ENCODE measurements at places on chromosomes 6 and 20. TPM values are rescaled to one million over a fixed set of nuclear protein-coding genes. Genes with fewer than 3 reads are reported as not detected.

Gene AP5S1
- 18.0 TPM for total RNA-seq

Gene MCHR2
- not detected for total RNA-seq

GRCh38 chr20:32386091-32386490, 28.0 kb downstream of the ASXL1 start:
- DNase-seq = no peak

GRCh38 chr20:2698186-2698817, 5.7 kb downstream of the EBF4 start:
- no peak for DNase-seq

Gene CALHM4
- total RNA-seq = not detected

GRCh38 chr6:159714404-159714803, 12.9 kb upstream of the WTAP start:
- DNase-seq = no peak

- no peak for DNase-seq
These were observed 107.6 kb downstream of the PSMB1 start for GRCh38 chr6:170445487-170445886.

GRCh38 chr6:81747327-81747726, 5.2 kb downstream of the TENT5A start:
- DNase-seq = no peak

Measured in thoracic aorta (tissue), 2 donors.